NCI-H524 treated with DMSO at 0.1 percent for 48 hours (cell line): ENCODE measurements at places on chromosomes 12 and 14.

DNA sequence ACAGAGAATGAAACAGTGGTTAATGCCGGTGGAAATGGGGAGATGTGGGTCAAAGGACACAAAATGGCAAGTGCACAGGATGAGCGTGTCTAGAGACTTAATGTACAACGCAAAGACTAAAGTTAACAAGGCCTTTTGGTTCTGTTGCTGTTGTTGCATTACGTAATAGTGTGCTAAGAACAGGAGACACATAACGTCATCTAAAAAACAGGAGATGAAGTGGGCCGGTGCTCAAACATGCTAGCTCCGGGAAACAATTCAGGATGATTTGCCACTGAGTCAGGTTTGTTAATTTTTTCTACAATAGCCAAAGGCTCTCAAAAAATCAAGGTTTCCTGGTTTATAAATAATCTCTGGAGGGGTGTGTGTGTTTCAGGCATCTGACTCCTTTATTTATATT is 55.5 kb downstream of the ETV6 start:
- no peak for DNase-seq

DNA sequence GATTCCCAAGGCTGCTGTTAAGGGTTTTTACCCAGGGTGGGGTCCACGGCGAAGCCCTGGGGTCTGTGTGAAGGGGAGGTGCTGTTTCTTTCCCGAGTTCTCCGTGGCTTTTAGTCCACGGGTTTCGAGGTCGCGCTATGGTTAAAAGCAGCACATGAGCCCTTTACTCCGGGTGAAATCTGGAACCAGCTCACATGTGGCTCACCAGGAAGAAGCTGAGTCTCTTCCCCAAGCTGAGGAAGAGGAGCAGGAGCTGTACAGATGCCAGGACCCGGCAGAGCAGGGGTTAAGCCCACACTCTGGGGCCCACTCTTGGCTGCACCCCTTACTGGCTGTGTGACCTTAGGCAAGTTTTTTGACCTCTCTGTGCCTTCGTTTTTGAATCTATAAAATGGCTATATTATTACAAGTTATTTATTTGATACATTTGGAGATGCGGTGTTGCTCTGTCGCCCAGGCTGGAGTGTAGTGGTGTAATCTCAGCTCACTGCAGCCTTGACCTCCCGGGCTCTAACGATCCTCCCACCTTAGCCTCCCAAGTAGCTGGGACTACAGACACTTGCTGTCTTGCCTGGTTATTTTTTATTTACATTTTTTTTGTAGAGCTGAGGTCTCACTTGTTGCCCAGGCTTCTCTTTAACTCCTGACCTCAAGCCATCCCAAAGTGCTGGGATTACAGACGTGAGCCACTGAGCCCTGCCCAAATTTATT is 266.3 kb downstream of the AACS start:
- no peak for DNase-seq

DNA sequence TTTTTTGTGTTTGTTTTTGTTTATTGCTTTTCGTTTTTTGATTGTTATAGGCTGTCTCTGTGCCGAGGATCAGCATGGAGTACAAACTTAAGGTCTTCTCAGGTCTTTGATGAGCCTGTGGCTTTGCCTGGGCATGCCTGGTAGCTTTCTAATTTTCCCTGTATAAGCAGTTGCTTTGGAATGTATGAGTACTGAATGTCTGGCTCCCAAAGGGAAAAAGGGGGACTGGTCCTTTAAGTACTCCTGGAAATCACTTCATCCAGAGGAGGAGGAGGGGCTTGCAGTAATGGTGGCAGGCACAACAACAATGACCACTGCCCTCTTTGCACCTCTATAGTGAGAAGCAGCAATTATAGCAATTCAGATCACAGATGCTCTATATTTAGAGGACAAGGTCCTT is 67.6 kb upstream of the TTC7B start:
- no peak for DNase-seq

GRCh38 chr14:47191700-47192099 is 483.7 kb downstream of the MDGA2 start:
- no peak for DNase-seq

DNA sequence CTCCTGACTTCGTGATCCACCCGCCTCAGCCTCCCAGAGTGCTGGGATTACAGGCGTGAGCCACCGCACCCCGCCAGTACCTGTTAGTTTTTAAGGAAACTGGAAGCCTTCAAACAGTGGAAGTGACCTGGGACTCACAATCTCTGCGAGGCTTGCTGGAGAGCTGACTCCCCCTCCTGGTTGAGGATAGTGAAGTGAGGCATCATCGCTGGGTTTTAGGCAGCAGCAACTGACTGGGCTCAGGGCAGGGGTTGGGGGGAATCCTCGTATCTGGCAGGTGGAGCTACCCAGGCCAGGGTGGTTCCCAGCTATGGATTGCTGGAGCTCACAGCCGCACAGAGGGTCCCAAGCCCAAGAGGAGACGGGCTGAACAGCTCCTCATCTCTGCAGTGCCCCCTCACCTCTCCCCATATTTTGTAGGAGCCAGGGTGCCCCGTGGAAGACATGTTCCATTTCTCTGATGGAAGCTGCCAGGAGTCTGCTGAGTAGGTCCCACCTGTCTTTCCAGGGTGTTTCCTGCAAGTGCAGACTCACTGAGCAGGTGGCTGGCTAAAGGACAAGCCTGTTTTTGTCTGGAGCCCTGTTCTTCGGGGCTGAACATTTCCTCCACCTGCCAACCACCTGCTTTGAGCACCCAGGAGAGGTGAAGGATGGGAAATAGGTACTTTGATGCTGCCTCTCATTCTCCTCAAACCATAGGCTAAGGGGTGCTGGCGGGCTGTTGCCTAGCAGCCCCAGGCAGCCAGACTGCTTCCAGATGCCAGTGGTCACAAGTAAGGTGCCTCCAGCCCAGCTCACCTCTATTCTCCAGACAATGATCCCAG is 3.1 kb downstream of the AVIL start:
- no peak for DNase-seq

- DNase-seq: no peak
Observed at GRCh38 chr14:94460631-94461416, 8.2 kb upstream of the SERPINA11 start.

GRCh38 chr12:20006871-20007730 is 361.2 kb upstream of the PDE3A start:
- no peak for DNase-seq

- DNase-seq: no peak
Observed at GRCh38 chr12:116294454-116295165, 17.1 kb upstream of the MED13L start.

- DNase-seq: no peak
Observed at GRCh38 chr12:91108196-91108755, 3.0 kb downstream of the LUM start.

DNA sequence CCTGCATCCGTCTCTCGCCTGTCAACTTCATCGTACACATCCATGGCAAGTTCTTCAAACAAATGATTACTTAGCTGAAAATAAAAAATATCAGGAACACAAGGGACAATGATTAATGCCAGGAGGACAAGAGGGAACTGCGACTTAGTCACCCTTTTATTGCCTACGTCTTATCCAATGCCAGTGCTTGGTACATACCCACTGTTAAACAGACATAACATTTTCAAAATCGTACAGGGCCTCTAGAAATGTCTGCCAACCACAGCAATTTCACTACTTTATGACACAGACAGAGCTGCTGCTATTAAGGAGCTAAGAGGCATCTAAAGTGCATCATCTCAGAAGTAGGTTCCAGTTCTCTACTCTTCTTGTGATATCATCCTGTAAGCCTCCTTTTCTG is 34.6 kb downstream of the GIT2 start:
- DNase-seq: no peak
